GM04504 (cell line): ENCODE measurements at places on chromosomes 16 and 17.

DNA sequence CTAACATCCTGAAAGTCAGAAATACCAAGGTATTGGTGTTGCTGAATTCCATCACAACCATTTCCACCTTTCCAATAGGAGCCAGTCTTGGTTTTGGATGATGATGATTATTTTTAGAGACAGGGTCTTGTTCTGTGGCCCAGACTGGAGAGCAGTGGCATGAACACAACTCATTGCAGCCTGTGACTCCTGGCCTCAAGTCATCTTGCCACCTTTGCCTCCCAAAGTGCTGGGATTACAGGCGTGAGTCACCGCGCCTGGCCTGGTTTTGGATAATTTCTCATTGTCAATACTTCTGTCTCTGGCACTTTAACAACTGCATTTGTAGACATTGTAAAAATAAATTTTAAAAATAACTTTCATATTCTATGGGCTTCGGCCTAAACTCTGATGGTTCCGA, 22.6 kb downstream of the STAT5B start:
- no peak for DNase-seq

- no peak for DNase-seq
Measured at GRCh38 chr17:80822021-80822699, 169.5 kb upstream of the CHMP6 start.

GRCh38 chr17:31437720-31438400, 46.4 kb downstream of the RAB11FIP4 start:
- no peak for DNase-seq

DNA sequence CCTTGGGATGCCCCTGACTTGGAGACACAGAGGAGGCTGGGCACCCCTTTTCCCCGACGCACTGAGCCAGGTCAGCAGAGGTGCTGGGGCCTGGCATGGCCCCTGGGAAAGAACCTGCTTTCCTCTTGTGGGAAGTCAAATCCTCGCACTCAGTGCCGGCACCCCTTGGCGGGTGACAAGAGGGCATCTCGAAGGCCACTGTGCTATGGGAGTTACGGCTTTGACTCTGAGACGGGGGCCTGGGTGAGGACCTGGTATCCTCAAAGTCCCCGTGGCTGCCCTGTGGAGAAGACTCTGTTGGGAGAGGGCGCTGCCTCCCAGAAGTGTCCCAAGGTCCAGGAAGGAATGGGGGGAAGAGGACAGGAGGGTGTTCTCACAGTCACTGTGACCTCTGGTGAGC, 117.0 kb downstream of the METRNL start:
- DNase-seq: no peak

GRCh38 chr17:50421308-50422051, 4.5 kb upstream of the ACSF2 start:
- no peak for DNase-seq

DNA sequence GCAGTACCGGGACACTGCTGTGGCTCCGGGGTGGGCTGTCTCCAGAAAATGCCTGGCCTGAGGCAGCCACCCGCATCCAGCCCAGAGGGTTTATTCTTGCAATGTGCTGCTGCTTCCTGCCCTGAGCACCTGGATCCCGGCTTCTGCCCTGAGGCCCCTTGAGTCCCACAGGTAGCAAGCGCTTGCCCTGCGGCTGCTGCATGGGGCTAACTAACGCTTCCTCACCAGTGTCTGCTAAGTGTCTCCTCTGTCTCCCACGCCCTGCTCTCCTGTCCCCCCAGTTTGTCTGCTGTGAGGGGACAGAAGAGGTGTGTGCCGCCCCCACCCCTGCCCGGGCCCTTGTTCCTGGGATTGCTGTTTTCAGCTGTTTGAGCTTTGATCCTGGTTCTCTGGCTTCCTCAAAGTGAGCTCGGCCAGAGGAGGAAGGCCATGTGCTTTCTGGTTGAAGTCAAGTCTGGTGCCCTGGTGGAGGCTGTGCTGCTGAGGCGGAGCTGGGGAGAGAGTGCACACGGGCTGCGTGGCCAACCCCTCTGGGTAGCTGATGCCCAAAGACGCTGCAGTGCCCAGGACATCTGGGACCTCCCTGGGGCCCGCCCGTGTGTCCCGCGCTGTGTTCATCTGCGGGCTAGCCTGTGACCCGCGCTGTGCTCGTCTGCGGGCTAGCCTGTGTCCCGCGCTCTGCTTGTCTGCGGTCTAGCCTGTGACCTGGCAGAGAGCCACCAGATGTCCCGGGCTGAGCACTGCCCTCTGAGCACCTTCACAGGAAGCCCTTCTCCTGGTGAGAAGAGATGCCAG, 12.9 kb downstream of the STH start:
- DNase-seq: no peak

DNA sequence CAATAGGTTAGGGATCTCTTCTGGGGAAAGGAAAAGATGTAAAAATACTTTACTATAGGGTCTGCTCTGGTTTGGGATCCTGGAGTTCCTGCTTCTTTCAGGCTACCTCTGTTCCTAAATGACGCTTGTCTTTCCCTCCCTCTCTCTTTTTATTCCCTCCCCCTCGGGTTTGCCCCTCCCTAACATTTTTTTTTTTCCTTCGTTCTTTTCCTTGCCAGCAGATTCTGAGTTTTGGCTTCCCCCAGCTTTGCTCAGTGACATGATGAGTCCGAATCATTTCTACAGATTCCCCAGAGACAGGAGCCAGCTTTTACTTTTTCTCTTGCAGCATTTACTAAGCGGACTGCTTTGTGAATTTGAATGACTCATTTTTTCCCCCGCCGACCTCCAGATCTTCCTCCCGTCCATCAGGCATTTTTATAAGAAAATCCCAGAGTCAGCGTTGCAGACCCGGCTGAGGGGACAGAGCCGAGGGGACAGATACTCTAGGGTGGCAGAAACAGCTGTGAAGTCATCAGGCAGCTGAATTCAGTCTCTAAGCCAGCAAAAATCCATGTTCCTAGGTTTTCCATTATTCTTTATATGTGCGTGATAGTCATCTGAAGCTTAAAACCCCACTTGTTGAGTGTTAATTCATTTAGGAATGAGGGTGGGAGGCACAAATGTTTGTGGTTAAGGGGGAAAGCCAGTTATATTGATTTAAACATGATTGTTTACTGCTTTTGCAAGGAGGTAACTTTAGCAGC, at the start of gene TMEM100:
TMEM100 (minus strand) TSS at position 123 of the 746 bp plus-strand sequence. CDS start 1,794 bp downstream, outside the sequence.
- DNase-seq: peak; percentile 46

DNA sequence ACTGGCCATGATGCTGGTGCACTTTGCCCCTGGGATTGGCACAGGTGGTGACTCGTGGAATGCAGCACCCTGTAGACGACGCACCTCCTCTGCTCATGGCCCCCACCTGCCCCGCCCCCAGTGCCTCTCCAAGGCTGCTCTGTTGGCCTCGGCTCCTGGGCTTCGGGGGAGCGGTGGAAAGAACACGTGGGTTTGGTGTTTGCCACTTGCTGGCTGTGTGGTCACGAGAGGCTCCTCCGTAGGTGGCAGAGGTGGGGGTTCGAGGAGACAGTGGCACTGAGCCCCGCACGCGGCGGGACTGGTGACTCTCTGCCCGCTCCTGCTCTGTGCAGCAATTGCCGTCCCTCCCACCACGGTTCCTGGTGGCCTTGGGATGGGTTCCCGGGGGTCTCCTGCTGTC, 82.8 kb upstream of the ZNF750 start:
- DNase-seq: no peak

DNA sequence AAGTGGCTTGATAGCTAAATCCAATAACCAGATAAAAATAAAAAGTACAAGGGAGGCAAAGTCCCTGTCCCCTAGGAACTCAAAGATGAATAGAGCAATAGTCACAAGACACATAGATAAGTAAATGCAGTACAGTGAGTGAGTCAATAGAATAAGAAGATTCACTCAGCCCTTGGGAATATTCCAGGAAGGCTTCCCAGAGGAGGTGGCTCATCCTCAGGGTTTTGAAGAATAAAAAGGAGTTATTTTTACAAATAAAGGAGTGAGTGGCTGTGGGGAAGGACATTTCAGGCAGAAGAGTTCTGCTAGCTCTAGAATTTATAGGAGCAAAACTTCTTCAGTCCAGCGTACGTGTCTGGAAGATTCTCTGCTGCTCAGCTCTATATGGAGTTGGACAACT, 177.4 kb upstream of the SDK2 start:
- no peak for DNase-seq

DNA sequence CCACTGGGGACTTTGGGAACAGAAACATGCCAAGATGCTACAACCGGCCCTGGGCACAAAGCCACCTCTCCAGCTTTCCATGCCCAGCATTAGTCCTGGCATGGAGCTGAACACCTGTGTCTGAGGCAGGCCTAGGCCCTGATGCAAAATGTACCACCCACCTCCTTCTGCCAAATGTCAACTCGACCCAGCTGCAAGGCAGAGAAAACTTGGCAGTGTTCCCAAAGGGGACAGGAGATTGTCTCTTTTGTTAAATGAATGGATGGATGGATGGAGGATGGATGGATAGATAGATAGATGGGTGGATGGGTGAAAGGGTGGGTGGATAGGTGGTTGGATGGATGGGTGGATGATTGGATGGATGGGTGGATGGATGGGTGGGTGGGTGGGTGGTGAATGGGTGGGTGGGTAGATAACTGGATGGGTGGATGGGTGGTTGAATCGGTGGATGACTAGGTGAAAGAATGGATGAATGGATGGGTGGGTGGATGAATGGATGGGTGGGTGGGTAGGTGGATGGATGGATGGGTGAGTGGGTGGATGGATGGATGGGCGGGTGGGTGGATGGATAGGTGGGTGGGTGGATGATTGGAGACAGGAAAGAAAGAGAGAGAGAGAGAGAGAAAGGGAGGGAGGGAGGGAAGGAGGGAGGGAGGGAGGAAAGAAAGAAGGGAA, 73.4 kb upstream of the TNRC6C start:
- DNase-seq: no peak
